ENCODE measurements at places on chromosomes 4 and X.

DNA sequence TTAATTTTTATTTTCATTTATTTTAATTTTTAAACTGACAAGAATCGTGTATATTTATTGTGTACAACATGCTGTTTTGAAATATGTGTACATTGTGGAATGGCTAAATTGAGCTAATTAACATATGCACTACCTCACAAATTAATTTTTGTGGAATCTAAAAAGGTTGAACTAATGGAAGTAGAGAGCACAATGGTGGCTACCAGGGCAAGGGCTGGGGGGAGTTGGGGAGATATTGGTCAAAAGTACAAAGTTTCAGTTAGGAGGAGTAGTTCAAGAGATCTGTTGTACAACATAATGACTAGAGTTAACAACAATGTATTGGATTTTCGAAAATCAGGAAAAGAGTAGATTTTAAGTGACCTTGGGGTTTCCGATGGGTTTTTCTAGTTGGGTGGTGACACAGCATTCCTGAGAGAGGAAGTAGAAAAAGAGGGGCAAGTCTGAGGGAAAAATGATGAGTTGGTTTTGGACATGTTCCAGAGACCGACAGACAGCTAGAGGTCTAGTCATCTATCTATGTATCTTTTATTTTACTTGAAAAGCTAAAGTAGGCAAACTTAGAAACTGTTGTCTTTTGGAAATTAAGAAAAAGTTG lies 23.2 kb downstream of the APOO start:
- no peak for DNase-seq

GRCh38 chr4:156312261-156312847 lies 358.7 kb upstream of the CTSO start:
- DNase-seq = no peak

DNA sequence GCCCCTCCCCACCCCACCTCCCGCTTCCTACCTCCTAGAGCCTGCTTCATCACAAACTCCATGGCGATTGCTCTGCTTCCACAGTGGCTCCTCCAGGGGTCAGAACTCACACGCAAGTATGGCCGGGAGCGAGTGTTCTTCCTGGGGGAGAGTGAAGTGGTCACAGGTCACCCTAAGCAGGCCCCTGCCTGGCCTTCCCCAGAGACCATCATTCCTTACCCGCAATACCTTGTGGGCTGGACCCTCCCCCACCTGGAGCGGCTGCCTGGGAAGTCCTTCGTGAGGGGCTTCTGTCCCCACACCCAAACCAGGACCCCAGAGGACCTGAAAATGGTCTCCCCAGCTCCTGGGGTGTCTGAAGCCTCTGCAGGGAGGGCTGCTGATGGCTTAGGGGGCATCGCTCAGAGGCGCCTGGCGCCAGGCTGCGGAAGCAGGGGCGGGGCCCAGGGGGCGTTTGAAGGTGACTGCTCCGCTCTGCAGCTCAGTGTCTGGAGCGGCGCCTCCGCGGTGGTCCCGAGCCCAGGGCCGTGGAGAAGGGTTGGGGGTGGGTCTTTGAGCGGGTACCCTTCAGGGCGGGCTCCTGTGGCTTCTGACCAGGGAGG lies 1.4 kb downstream of the CPLX1 start:
- no peak for DNase-seq

DNA sequence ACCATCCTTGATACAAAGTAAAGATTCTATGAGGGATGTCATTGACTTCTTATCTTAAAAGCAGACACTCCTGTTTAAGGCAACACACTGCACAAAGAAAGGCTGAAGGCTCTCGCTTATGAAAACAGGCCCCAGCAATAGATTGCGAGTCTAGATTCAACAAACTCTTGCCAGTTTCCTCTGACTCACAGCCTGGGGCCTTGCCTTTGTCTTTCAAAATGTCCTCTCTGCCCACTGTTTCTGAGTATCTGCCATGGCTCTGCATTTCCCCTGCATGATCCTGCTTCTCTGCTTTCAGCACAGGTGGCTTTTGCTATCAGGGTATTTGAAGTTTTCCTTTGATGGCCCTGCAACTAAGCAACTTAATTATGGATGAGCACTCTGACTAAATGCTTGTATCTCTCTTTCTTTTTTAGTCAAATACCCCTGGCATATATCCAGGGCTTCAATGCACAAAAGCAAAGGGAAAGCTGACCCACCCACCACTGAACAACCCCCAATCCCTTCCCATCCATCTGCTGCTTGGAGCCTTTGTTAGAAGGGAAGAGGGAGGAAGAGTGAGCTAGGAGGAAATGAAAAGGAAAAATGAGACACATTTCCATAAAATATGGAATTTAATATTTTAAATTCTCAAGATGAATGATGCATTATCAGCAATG lies 32.2 kb downstream of the NDP start:
- DNase-seq = no peak

GRCh38 chr4:163587867-163588266 lies 93.4 kb downstream of the TMA16 start:
- peak; percentile 1 for DNase-seq

GRCh38 chrX:150421816-150422215 lies 58.7 kb downstream of the MAMLD1 start:
- DNase-seq = no peak

DNA sequence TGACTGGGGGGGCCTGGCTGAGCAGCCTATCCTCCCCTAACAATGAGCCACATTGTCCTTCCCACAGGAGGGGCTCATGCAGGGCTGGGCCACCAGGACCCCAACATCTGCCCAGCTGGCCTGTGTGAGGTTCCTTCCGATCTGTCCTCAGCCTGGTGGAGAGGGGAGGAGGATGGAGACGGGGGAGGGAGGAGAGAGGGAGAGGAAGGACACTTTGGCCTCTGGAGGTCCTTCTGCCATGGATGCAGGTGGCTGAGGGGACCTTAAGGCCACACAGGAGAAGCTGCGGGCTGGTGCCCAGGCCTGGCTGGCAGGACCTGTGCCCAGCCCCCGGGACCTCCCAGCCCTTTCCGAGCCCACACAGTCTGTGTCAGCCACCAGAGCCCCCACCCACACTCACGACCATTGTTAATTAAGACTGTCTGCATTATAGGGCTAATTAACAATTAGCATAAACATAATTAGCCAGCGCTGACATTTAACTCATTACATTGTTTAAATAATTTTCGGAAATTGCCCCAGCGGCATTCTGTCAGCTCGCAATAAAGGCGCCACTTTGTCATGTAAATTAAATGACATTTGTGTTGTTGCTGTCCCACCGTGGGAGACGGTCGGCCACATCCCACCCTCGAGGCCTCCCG lies 53.0 kb upstream of the NKX1-1 start:
- no peak for DNase-seq

GRCh38 chrX:96407072-96407471 lies 277.6 kb upstream of the DIAPH2 start:
- no peak for DNase-seq

DNA sequence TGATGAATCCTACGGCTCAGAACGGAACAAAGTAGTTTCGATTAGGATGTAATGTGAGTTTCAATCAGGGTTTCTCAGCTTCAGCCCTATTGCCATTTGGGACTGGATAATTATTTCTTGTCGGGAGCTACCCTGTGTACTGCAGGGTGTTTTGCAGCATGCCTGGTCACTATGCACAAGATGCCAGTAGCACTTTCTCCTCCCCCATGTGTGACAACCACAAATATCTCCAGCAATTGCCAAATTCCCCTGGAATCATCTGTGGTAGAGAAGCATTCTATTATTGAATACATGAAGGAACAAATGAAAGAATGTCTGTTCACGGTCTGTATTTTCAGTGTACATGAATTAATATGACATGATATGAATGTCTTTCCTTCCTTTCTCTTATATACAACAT lies 782.9 kb upstream of the FTHL17 start:
- no peak for DNase-seq

DNA sequence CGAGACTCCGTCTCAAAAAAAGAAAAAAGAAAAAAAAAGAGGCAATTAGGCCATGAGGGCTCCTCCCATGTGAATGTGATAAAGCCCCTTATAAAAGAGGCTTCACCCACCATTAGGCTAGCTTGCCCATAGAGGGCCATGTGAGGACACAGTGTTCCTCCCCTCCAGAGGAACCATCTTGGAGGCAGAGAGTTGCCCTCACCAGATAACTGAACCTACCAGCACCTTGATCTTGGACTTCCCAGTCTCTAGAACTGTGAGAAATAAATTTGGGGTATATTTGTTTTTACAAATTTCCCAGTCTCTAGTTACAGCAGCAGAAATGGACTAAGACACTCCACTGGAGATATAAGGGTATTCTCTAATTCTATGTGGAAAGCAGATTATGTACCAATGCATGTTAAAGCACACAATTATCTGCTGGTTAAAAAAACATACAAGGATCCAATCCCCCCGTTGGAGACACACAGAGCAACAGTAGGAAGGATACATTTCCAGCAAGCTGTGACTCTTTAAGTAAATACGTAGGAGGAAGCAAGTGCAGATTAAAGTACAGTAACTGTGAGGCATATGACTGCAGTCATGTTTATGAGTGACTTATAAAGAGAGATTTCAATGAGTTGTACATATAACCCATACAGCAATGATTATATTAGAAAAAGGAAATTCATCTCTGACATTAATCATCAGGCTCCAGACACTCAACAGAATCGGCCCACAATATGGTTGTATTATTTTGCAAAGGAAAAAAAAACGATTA lies 21.4 kb downstream of the SH3RF1 start:
- no peak for DNase-seq

- DNase-seq = no peak
These were observed 98.7 kb upstream of the TLL1 start for GRCh38 chr4:165774326-165774725.

DNA sequence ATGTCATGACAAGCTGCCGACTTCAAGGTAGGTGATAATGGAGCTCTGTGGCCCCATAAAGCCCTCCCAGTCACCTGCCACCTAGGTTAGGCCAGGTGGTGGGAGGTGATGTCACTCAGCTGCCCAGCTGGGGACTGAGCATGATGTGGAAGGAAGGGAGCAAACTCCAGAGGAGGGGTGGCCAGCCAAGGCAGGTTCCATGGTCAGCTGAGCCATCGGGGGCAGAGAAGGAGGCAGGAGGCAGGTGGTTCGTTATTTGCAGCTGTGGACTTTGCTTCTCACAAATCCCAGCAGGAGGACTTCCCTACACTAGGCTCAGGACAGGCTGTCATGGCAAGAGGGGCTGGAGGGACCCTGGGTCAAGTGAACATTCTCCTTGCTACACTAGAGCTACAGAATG lies 2.1 kb downstream of the CCDC120 start:
- no peak for DNase-seq

GRCh38 chr4:109497511-109497910 lies 62.5 kb upstream of the MCUB start:
- no peak for DNase-seq

DNA sequence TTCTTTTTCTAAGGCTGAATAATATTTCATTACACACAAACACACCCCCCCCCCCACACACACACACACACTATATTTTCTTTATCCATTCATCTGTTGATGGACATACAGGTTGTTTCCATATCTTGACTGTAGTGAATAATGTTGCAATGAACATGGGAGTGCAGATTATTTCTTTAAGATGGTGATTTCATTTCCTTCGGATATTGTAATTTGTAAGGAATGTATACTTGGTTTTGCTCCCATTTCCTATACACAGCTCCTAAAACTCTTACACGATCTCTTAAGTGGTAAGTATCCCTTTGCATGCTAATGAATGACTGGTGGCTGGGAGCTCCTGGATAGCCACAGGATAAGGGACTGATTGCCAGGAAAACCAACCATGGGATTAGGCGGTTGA lies 14.7 kb upstream of the RBMXL3 start:
- DNase-seq = no peak

- DNase-seq = no peak
These were observed 880 bp downstream of the UNC5C start for GRCh38 chr4:95547715-95548471.

DNA sequence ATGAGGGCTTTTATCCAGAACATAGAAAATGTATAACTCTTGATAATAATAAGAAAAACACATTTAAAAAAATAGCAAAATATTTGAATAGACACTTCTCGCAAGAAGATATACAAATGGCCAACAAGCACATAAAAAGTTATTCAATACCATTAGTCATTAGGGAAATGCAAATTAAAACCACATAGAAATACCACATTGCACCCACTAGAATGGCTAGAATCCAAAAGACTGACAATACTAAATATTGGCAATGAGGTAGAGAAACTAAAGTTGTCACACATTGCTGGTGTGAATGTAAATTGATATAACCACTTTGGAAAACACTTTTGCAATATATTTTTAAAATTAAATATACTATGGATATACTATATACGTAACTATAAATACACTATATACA lies 754.3 kb upstream of the MAGEB2 start:
- no peak for DNase-seq

DNA sequence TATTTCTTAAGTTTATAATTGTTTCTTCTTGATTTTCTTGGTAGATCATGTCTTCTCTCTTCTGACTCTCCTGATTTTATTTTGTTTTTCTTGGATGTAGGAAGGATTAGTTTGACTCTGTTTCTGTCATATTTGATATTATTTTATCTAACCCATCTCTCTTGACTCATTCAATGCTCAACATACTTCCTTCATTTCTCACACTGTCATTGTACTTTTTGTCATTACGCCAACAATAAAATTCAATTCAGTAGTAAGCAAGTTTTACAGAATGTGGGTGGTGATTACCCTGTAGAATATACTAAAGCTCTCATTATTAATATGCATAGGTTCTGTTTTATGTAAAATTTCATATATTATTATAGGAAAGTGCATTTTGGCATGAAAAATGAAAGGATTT lies 1303.0 kb upstream of the AGA start:
- DNase-seq = peak; percentile 4

DNA sequence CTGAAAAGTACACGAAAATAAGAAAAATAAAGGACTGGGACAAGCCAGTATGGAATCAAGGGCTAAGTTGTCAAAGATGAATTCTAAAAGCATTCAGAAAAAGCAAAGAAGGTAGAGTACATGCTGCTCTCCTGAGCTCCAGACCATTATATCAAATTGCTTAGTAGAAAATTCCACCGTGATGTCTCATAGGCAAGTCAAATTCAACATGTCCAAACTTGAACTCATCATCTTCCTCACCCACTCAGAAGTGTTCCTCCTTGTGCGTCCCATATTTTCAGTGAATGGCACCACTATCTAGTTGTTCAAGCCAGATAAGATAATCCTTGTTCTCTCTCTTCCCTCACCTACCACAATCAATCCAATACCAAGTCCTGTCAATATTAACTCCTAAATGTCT lies 37.5 kb upstream of the IL13RA2 start:
- DNase-seq = no peak

- DNase-seq = peak; percentile 40
These were observed 101.0 kb downstream of the ATP11C start for GRCh38 chrX:139831675-139832456.

GRCh38 chr4:35793045-35793722 lies 451.1 kb downstream of the ARAP2 start:
- peak; percentile 23 for DNase-seq

- DNase-seq = no peak
These were observed 10.6 kb upstream of the CCNG2 start for GRCh38 chr4:77146186-77147078.

Data from fibroblast of skin of left biceps (primary cell).